ENCODE measurements at places on chromosomes 5 and 9. TPM values are rescaled to one million over a fixed set of nuclear protein-coding genes. Genes with fewer than 3 reads are reported as not detected.

COX7C gene
- 701 TPM for total RNA-seq

RGS7BP gene
- not detected for total RNA-seq

- no peak for DNase-seq
These were observed 16.3 kb downstream of the C9orf57 start for GRCh38 chr9:72044095-72044494.

- no peak for DNase-seq
These were observed 118.1 kb downstream of the TRIO start for GRCh38 chr5:14261235-14261634.

DNA sequence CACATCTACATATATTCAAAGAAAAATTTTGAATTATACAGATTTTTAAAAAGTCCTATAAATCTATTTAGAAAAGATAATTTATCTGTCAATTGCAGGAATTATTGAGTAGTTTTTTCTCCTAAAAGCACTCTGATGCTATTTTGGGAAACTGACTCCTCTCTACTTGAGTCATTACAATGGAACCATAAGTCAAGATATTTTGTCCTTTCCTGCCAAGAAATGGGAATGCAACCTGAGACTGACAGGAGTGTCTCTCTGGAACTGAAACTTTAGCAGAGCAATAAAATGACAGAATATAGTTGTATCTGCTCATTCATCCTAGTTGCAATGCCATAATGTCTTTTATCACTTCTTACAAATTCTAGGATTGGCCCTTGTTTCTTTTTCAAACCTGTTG lies 48.6 kb downstream of the CARTPT start:
- DNase-seq, result no peak

ZNF618 gene
- total RNA-seq, result 0.27 TPM

- DNase-seq, result no peak
These were observed 53.7 kb downstream of the SYK start for GRCh38 chr9:90855208-90855902.

DNA sequence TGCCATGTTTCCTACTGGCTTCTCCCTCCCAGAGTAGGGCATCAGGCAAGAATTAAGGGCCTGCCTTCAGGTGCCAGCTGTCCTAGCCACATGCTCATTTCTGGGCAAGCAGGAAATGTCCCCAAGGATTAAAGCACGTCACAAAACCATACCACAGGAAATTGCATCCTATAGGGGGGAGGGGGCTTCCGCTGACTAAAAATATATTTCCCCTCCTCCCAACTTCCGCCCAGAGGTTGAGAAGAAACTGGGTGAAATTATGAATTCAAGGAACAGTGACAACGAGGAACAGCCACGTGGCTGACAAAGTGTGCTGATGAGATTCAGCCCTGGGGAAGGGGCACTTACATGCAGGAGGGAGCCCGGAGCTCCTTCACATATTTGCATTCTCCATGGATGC lies 4.1 kb downstream of the HBEGF start:
- peak; percentile 68 for DNase-seq

DNA sequence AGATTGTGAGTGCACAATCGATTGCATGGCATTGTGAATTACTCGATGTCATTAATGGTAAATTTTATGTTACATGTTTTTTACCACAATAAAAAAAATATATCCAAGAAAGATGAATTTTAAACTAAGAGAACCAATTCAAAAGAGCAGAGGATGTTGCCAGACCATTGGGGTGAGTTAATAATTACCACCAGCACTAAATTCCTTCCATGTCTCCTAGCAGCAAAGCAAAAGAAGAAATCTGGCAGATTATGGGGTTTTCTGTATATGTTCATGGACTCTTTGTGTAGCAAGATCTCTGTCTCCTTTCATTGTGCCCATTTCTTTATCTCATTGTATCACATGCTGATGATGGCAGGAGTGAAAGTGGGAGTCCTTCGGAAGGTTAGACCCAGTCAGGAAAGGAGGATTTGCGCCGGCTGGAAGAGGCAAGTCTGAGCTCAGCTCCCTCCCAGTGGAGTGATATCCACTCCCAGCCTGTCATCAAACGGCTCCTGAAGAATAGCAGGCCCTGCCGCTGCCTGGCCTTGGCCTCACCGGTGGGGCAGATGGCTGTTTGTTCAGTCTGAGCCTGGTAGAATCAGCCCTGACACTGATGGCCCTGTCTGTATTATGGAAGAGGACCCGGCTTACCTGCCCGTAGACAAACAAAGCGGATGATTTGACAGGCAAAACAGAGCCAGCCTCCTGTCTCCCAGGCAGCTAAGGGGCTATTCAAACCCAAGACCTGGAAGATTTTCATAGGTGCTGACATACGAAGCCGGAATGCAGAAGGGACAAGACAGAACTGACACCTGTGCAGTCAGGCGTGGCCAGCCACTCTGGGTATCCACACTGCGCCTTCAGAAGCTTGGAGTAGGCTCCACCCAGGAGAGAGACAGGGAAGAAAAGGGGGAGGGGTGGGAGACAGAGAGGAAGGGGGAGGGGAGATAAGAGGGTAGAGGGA lies 21.9 kb upstream of the FOXE1 start:
- DNase-seq, result no peak

CNTNAP3B gene
- not detected for total RNA-seq

DNA sequence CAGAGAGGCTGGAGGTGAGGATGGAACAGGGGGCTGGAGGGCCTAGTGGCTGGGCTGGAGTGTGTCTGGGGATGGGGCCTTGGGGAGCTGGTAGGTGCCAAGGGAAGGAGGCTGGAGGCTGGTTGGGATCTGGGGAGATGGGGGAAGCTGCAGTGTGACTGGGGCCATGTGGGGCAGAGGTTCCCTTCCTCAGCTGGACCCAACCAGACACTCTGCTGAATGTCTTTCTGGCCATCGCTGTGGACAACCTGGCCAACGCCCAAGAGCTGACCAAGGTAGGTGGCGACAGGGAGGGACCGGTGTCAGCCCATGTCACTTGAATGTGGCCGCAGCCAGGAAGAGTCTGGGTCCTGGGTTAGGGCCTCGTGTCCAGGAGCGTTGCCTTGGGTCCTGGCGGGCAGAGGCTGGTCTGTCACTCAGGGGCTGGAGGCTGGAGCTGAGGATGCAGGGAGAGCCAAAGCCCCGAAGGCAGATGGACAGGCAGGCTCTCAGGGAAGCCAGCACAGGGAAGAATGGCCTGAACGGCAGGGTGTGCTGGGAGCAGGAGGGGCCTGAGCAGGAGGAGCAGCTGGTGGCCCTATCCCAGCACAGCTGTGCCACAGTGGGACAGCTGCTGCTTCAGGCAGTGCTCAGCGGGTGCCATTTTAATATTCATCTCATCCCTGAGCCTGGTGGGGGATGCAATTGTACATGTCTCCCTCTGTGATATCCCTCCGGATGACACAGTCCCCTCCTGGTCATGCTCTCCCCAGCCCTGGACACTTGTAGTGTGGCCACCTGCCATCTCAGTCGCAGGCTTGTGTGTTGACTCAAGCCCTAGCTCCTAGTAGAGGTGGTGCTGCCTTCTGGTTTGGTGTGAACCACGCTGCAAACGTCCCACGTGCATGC lies 132.5 kb downstream of the CACNA1B start:
- DNase-seq, result no peak

- DNase-seq, result no peak
These were observed 94.2 kb downstream of the FOXD1 start for GRCh38 chr5:73354406-73354805.

SLC34A1 gene
- 0.43 TPM for total RNA-seq

- no peak for DNase-seq
These were observed 562.7 kb upstream of the DAP start for GRCh38 chr5:11323761-11324160.

DNA sequence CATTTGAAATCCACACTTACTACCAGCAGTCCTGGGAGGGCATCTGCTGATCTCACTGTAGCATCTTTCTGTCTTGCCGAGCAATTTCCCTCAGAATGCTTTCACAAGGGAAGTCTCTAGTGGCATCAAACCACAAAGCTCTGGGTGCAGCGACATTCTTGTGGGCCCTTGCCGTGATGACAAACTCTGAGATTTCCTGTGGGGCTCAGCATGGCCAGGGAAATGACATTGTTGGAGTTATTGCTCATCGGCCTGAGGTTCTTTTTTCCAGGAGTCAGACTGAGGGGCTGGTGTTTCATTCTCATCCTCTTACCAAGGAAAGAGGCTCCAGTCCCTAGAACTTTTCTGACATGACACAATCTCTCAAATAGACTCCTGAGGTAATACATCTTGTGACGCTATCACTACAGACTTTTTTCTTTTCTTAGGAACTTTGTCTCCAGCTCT lies 51.4 kb downstream of the PFDN1 start:
- DNase-seq, result peak; percentile 85

MCTP1 gene
- 0.40 TPM for total RNA-seq

TTC16 gene
- 2.1 TPM for total RNA-seq

- DNase-seq, result peak; percentile 52
These were observed 11.8 kb downstream of the ITGA1 start for GRCh38 chr5:52799358-52799982.

RNF208 gene
- 10.4 TPM for total RNA-seq

Data from activated CD8-positive, alpha-beta T cell treated with anti-CD3 and anti-CD28 coated beads for 36 hours (primary cell).